GM19239 (cell line): ENCODE measurements at places on chromosomes 13 and 19.

- no peak for DNase-seq
Observed at GRCh38 chr19:7716762-7717161, 14.8 kb upstream of the FCER2 start.

DNA sequence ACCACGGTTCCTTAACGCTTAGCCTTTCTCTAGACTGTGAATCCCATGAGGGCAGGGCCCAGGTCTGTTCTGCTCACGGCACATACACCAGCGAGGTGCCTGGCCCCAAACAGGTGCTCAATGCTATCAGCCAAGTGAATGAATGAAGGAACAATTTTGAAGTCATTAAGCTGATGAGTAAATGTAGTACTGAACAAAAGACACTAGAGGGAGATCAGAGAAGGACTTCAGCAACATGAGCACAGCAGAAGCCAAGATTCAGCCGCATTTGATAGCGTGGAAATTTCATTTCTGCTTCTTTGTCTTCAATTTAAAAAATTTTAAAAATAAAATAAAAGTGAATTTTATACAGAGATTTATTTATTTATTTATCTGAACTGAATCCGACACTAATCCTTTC, 20.1 kb upstream of the MYO16 start:
- DNase-seq, result no peak

GRCh38 chr13:19791953-19792537, 9.3 kb upstream of the PSPC1 start:
- no peak for DNase-seq

- no peak for DNase-seq
Observed at GRCh38 chr19:51501594-51502263, at the start of gene SIGLEC12. TSS of gene SIGLEC12 (minus strand) at chr19:51501800. CDS start at chr19:51501733, 67 bp downstream.

DNA sequence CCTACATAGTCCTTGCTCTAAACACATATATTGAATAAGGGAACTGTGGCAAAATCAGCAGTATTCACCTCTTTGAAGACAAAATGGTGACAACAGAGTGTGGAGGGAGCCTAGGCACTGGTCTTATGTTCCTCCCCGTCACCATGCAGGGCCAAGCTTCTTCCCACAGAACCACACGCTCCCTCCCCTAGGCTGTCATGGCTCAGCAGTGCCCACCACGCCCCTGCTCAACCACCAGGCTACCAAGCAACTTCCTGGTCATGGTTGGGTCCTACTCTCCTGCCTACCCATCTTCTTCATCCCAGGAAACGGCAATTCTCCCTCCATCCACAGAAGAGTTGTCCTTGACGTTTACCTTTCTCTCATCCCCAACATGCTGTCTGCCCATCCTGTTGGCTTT, 126.1 kb downstream of the CRYL1 start:
- no peak for DNase-seq

- DNase-seq, result no peak
Observed at GRCh38 chr13:93857126-93857525, 622.4 kb downstream of the DCT start.

DNA sequence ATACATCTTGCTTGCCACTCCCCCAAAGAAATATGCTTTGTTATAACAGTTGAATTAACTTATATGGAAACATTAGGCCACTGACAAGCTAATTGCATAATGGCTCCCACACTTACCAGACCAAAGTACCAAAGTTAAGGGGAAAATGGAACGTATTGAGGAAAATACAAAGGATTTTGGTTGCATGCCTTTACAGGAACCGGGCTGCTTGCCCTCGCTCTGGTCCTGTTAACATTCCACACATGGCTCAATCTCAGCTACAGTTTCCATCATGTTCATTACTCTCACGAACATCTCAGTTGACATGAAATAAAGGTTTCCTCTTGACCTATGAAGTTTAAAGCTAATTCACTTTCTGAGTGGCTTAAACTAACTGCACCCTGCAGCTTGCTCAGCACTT, 220.7 kb upstream of the RXFP2 start:
- no peak for DNase-seq

DNA sequence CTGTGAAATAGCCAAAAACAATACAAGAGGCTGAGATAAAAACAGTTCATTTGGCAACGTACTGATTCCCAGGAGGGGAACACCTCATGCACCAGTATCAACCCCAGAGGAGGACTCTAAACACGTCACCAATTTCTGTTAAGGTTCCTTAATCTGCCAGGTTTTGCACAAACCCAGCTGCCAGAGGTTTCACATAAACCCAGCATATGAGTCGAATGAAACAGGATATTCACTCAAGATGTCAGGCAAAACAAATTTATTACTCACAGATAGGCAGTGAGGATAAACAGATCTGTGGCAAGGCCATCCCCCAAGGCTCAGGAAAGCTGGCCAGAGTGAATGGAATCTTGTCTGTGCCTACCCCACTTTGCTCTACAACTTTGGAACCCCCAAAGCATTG, 210.9 kb downstream of the GPC5 start:
- no peak for DNase-seq

- no peak for DNase-seq
Observed at GRCh38 chr13:112198396-112199010, 131.6 kb downstream of the SOX1 start.

GRCh38 chr19:35644987-35645679, 3.0 kb upstream of the COX6B1 start:
- no peak for DNase-seq
